Motor neuron (in vitro differentiated cells): ENCODE measurements at places on chromosomes 3 and 15. TPM values are rescaled to one million over a fixed set of nuclear protein-coding genes. Genes with fewer than 3 reads are reported as not detected.

Gene LMAN1L
- 0.16 and 0.69 TPM in 2 replicates for total RNA-seq

Gene KLF15
- total RNA-seq = 2.0 and 2.1 TPM in 2 replicates

Gene TRIM42
- total RNA-seq = 0.16 TPM in 1 of 2 replicates, not detected in the other

GRCh38 chr3:187136936-187137335, 2.4 kb downstream of the RPL39L start:
- no peak for ATAC-seq

DNA sequence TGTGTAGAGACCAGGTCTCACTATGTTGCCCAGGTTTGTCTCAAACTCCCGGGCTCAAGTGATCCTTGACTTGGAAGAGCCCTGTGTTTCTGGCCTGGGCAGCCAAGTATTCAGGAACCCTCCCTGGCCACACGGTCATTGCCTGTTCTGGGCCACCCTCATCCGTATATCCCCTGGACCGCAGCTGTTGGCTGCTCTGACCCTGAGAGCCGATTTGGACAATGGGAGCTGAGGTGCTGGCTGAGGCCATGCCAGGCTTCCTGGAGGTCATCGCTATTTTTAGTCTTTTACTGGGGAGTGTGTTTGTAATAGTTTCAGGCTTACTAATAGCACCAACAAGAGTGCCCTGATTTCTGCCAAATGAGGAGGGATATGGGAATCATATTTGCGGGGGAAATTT, 60.7 kb downstream of the ADAMTS7 start:
- peak; percentile 7 for ATAC-seq
